Effector CD4-positive, alpha-beta T cell (primary cell): ENCODE measurements at places on chromosomes 7 and 10.

GRCh38 chr10:100477970-100478369 is 15.2 kb downstream of the WNT8B start:
- no peak for DNase-seq

DNA sequence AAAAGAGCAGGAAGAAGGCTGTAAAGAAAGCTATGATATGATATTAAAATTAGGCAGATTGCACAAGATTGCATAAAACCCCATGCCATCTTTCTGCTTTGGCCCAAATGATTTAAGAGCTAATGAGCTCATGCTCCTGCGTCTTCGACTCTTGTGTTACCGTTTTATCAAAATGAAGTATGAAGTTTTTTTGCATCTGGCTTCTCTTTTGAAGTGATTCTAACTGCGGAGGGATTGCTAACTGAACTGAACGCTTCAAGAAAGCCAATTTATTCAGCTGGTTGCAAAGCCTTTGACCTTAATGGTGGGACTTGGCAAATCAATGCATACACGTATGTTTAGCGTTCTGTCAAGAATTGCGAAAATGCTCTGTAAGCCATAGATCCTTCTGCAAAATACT is 282.9 kb downstream of the TWIST1 start:
- no peak for DNase-seq

DNA sequence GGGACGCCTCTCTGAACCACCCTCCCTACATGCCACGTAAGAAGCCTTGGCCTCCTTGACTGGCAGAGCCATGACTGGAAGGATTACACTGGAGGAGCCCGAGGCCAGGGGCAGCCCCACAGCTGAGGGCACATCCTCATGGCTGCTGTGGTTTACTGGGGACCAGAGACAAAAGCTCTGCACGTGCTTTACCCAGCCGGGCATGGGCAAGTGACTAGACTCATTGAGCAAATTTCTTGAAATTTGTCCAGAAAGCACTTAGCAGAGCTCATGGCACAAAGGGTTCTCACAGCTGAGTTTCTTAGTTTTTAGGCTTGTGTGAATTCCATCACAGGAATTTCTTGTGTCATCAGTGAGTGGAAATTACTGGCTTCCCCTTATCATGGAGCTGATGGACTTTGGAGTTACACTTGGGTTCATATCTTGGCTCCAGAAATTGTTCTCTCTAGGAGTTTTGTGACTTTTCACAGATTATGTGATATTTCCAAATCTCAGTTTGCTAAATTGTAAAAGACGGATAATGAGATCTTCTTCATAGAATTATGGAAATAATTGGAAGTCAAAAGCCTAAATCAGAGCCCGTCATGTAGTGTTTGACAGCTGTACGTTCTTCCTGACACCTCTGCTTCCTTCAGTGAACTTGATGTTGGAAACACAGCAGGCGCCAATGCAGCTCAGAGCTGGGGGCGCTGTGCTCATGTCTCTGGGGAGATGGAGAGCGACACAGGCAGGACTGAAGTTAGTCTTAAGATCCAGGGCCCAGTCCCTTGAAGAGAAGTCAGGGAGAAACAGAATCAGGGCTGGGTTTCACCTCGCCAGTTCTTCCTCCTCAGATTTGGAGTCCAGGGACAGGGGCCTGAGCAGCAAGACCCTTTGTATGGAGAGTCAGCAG is 47.7 kb upstream of the MGAM2 start:
- DNase-seq = no peak

DNA sequence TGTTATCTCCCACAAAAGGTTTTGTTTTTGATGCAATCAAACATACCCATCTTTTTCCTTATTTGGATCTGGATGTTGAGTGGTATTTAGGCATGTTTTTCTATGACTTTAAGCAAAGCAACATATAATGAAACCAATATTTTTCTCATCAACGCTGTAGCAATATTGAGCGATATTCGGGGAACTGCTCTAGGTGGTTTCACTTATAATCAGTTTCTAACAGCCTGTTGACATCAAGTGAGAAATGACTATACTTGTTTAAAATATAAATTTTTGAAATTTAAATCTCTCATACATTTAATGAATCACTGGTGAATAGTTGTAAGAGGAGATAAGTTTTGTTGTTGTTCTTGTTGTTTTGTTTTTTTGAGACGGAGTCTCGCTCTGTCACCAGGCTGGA is 52.8 kb upstream of the CCAR1 start:
- DNase-seq = no peak

- no peak for DNase-seq
Observed at GRCh38 chr7:147510201-147510542, 1080.4 kb upstream of the C7orf33 start.

DNA sequence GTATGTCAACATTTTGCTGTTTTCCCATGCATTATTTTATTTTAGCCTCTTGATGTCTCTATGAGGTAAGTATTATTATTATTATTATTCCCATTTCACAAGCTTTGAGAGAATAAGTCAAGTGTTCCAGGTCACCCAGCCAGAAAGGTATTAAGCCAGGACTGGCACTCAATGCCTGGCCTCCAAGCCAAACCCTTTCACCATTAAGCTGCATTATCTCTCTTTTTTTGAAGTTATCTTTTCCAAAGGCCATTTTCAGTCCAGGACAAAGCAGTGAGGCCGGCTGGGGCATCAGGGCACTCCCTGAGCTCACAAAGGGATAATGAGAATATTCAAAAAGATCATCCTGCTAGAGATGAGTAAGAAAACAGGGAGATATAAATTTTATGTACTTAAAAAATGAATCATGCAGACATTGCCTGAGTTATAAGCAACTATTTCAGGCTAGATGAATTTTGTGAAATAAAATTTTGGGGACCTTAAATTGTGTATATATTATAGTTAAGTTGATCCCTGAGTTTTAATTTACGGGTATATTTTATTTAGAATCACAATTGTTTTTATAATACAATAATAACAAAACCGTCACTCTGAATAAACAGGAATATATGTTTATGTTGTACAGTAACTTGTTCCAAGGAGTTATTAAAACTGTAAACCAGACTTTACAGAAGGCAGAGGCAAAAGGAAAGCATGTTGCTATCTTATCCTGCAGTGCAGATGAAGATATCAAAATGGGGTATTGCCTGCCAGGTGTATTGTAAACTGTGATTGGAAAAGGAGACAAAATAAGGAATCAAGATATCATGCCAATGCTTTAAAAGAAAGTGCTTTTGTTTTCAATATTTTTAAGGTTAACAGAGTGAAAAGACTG is 51.3 kb upstream of the CAV2 start:
- no peak for DNase-seq
